ENCODE measurements at places on chromosomes 1 and 21.
A peak's percentile ranks its signal among the peaks of the same experiment; 100 is the strongest.

DNA sequence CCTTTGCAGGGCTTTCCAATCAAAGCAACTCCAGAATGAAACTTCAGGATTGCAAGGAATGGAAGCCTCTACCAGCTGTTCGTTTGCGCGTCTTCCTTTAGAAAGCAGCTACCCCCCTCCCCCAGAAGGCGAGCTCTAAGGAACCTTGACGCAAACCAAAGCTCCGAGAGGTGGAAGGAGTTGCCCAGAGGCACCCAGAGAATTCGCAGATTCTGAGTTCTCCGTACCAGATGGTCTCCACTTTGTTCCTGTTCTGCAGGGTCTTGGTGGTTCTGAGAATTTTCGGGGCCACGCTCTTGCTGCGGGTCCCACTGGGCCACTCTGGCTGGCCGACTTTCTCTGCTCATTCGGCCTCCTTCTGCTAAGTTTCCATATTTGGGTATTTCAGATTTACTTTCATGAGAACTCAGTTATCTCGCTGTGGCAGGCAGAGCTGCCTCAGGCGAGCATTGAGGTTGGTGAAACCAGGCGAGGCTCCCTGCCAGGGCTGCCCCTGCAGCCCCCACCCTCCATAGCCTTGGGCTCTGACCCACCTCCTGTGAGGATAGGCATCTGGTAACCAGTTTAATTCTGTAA lies 801 bp downstream of the TRAF5 start:
- peak; percentile 72 for DNase-seq

GRCh38 chr1:42350086-42350485 lies 15.1 kb upstream of the FOXJ3 start:
- DNase-seq, result no peak

DNA sequence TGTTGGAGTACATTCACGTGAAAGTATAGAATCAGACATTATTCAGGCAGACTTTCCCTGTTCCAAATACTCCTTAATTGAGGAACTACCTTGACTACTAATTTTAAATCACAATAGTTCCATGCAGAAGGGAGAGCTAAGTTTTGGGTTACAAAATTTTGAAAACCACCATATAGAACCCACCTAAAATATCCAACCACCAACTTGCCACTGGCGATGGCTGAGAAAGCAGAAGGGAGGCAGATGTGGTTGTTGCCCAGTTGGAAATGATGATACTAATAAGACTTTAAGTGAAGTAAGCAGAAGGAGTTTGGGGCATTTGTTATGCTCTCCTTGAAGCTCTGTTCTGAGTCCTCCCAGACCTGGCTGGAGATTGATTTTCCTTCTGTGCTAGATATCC lies 190.7 kb downstream of the HLX start:
- DNase-seq, result no peak

- DNase-seq, result no peak
These were observed 192.8 kb upstream of the C8B start for GRCh38 chr1:57158604-57158998.

DNA sequence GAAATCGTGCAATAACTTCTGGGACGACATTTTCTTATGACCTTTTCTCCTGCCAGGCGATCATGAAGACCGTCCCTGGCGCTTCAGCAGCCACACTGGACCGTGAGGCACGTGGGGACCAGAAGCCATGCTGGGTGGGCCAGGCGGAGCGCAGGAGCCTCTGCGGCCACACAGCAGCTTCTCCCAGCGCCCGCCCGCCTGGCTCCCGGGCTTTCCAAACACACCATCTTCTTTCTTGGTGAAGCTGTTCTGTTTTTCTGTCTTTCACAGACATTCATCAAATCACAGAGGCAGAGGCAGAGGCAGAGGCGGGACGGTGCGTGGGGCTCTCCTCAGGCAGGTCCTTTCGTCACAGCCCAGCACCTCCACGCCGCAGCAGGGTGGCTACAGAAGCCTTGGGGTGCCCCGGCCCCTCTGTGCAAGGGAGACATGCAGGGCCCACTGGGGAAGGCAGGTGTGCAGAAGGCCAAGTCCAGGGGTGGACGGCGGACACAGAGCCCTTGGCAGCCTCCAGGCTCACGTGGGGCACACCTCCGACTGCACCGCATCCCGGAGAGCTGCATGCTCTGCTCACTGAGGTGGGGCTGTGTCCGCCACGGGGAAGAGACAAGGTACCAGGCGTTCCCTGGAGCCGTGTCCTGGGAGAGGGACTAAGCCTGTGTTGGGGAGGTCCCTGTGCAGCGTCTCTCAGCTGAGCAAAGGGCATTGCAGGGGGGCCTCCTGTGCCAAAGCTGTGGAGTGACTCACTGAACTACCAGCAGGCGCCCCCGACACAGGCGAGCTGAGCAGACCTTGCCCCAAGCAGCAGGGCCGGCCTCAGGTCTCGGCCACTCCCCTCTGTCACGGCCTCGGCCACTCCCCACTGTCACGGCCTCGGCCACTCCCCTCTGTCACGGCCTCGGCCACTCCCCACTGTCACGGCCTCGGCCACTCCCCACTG lies 2.6 kb upstream of the TMEM240 start:
- no peak for DNase-seq

DNA sequence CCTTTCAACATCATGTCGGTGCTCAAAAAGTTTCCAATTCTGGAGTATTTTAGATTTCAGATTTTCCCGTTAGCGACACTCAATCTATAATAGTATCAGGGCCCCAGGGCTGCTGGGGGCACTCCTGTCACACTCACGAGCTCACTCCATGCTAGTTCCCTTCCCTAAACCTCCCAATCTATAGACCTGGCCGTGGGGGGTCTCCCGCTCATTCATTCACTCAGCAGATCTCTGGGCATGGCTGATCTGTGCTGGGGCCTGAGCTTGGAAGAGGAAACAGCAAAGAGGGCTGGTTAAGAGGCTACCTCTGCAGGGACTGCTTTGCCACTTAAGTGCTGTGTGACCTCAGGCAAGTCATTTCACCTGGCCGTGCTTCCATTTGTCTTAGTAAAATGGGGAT lies 46.8 kb upstream of the LAPTM5 start:
- no peak for DNase-seq
